ENCODE measurements at places on chromosomes 6 and 20.
A peak's percentile ranks its signal among the peaks of the same experiment; 100 is the strongest.

GRCh38 chr6:163001330-163001729, 273.6 kb downstream of the PACRG start:
- no peak for DNase-seq

DNA sequence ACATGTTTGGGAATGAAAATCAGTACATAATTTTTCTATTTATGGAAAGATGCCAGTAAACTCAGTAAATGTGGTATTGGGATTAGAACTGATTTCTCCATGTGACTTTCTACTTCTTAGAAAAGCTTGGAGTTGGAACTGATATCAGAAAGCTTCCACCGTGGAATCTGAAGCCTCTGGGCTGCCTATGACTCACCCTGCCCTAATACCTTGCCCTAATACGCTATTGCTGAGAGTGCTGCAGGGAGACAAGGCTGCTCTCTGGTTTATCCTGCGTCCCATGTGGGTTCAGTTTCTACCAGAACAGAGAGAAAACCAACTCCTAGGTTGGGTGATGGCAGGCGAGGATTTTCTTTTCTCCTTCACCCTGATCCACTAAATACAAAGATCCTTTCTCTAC, 3.3 kb upstream of the STMND1 start:
- no peak for DNase-seq

GRCh38 chr6:74814440-74814839, 391.4 kb downstream of the COL12A1 start:
- DNase-seq, result no peak

DNA sequence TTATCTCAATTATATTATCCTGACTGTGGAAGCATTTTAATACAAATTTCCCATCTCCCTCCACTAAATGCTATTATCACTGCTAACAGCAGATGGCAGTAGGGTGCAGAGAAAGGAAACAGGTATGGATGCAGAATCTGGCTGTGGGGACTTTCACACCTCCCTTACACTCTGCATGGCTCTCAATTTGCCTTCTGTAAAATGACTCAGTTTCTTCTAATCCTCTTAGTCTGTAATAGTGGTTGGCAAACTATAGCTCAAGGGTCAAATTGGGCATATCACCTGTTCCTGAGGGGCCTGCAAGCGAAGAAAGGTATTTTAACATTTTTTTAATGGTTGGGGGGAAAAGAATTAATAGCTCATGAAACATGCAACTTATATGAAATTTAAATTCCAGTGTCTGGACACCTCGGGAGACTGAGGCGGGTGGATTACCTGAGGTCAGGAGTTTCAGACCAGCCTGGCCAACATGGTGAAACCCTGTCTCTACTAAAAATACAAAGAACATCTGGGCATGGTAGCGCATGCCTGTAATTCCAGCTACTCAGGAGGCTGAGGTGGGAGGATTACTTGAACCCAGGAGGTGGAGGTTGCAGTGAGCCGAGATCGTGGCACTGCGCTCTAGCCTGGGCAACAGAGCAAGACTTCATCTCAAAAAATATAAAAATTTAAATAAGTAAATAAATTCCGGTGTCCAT, 83.5 kb downstream of the ZMYND8 start:
- no peak for DNase-seq

DNA sequence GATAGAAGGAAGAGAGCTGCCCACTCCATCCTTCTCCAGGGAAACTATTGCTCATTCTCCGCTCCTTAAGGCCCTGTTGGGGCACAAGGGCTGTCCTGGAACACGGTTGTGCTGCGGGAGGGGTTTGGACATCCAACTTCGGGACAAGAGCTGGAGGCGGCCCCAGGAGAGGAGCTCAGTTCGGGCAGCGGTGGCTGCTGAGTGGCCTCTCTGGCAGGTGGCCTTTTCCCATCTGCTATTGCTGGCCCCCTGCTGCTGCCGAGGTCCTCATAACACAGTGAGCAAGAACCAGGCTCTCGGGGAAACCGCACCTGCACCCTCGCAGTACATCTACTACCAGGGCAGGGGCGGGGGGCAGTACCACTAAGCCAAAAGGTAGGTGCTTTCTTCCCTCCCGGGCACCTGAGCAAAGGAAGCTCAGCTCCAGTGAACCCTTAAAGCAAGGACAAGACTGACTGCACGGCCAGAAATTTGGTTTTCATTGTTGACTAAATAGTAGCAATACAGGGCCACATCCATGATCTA, 63.7 kb downstream of the PSMG4 start:
- no peak for DNase-seq

DNA sequence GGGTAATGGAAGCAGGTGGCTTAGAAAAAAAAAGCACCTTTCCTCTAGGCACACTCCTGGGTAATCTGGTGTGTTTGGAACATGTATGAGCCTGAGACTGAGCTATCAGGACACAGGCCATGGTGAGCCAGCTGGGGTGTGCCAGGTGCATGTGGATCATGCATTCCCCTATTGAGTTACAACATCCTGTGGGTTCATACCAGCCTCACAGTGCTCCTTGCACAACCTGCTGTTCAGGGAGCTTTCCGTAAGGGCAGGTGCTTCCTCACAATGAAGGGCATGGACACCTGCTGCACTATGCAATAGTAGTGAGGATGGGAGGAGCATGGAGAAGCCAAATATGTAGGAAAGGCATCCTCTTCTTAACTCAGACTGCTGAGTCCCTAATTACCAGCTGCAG, 197.2 kb upstream of the SUPT3H start:
- DNase-seq, result no peak

DNA sequence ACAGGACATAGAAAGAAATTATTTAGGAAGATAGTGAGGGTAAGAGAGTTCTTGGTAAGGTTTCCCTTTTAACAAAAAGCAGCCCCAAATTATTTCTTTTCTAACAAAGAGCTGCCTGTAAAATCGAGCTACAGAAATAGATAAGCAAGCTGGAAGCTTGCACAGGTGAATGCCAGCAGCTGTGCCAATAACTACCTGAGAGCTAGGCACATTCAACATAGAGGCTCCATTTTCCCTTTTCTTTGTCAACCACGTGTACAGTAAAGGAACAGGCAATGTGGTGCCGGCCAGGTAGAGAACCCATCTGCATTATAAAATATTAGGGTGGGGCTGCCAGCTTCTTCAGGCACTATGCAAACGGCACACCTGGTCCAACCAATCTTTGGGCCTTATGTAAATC, 341.6 kb upstream of the JAG1 start:
- DNase-seq, result no peak

DNA sequence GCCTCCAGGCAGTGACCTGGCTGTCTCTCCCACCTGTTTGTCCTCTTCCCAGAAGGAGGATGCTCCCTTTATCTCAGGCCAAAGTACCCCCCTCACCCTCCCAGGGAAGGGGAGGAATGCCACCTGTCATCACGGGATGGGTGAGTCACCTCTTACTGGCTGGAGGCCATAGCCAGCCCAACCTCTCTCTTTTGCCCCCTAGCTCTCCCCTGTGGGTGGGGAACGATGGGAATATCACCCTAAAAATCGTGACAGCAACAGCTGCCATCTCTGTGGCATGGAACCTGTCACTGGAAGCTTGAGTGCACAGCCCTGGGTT, 137.5 kb upstream of the PTPN1 start:
- no peak for DNase-seq

DNA sequence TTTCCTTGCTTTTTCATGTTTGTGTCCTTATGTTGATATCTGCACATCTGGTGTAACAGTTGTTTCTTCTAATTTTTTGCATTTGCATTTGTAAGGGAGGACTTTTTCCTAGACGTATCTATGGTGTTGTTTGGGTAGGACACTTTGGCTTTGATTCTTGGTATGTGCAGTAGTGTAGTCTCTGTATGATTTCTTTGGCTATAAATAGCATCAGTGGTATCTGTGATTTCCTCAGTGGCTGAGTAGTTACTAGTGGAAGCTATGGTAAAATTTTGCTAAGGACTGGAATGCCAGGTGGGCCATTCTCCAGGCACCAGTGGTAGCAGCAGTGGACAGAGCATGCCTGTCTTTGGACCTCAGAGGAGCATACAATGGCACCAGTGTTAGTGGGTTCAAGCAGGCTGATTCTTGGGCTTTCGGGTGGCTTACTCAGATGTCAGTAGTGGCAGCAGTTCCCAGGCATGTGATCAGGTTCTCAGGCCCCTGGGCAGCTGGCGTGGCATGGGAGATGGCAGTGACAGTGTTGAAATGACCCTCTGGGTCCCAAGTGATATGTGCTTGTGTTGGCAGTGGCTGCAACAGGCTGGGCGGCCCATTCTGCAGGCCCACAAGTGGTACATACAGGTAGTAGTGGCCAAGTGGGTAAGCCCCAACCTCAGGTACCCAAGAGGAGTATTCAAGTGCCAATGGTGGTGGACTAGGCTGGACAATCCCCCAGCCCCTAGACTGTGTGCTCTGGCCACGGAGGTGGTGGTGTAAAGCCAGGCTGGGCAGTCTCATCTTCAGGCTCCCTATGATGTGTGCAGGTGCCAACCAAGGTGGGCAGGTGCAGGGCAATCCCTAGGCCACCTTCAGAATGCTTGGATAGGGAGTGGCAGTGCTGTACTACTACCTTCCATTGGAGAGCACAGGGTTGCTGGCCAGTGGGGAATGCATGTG, 54.5 kb downstream of the PLCG1 start:
- no peak for DNase-seq

DNA sequence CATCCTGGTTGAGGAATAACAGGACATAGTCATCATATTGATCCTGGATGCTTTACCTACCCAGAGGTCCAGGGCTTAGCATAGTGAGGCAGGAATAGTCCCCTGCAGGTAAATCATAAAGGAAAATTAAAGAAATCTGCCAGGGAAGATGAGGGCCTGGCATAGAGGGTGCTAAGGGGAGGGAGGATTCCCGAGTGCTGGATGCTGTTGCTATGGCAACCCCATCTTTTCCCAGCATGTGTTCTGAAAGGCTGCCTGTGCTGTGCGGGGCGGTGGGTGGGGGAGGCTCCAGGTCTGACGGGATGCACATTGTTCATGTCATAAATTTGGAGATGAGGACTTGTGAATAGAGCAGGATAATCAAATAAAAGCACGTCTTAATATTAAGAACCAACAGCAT, 212.6 kb upstream of the PCSK2 start:
- no peak for DNase-seq

- DNase-seq, result no peak
Measured at GRCh38 chr6:157471895-157472686, 91.1 kb downstream of the ZDHHC14 start.

- DNase-seq, result no peak
Measured at GRCh38 chr6:158068156-158068892, 86.7 kb downstream of the SYNJ2 start.

DNA sequence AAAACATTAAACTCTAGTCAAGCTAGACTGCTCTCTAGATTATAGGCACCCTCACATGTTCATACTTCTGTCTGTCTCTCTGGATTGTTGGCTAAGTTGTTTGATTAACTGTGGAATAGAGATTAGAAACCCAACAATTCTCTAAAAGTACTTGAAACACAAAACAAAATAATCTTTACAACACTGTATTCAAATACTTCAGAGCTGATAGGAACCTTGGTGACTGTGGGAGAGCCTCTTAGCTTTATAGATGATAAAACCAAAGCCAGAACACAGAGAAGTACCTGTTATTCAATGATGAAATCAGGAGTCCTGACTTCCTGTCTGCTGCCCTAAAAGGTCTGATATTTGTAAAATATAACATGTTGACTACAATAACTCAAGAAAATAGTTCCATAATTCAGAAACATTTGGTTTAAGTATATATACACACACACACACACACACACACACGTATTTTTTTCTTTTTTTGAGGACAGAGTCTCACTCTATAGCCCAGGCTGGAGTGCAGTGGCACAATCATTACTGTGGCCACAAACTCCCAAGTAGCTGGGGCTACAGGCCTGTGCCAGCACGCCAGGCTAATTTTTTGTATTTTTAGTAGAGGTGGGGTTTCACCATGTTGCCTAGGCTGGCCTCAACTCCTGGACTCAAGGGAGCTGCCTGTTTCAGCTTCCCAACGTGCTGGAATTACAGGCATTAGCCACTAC, 222.0 kb downstream of the FUT9 start:
- no peak for DNase-seq

- peak; percentile 60 for DNase-seq
Measured at GRCh38 chr6:401239-401993, 9.9 kb downstream of the IRF4 start.

DNA sequence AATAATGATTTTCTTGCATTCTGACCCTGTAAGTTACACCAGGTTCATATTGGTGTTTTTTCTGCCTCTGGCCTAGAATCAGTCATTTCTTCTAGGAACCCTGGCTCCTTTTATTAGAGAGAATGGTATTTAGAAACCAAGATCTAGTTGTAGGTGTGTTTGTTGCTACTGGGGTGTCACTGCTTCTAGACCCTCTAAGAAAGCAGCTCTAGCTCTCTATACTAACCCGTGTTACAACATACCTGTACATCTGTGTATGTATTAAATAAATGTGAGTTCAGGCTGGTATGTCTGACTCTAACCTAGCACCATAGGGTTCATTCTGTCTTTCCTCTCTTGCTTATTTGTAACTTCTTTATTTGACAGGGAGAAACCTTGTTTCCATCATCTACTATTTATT, 16.8 kb downstream of the SENP6 start:
- no peak for DNase-seq

DNA sequence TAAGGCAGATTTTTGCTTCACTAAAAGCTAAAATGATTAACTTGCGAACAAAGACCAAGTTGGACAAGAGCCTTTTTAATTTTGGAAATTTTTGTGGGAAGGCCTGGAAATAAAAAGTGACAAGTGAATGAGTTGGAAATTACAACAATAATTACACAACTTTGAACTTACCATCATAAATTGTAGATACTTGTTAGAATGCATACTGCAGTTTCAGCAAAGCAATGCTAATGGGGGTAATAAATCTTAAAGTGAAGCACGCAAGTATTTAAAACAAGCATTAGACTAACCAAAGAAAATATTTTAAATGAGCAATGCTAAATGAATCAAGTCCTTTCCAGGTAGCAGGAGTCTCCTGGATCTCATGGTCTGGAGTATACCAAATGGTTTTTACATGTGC, 83.2 kb upstream of the EYA4 start:
- DNase-seq, result no peak

- no peak for DNase-seq
Measured at GRCh38 chr6:170229396-170229795, 61.5 kb downstream of the DLL1 start.

- no peak for DNase-seq
Measured at GRCh38 chr6:154106251-154106650, 67.2 kb downstream of the OPRM1 start.

Data from activated CD8-positive, alpha-beta memory T cell treated with anti-CD3 and anti-CD28 coated beads, Interleukin-2, amount 50 U/mL, for 48 hours (primary cell).